ENCODE measurements at places on chromosomes 7 and 10.

DNA sequence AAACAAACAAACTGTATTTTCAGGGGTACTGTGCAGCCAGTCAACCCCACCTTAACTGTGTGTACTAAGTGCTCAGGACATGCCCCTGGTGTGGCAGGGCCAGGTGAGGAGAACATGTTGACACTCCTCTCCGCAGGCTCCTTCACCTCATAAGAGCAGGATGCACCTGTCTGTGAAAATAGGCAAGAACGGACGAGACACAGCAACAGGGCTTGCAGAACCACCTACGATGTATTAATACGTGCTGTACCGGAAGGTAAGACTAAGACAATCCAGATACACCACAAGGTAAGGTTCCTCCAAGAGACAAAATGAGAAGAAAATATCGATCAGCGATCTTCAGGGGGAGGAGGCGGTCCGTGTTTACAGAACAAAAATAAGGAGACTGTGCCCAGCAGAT lies 65.8 kb upstream of the CAMK2B start:
- no peak for DNase-seq

DNA sequence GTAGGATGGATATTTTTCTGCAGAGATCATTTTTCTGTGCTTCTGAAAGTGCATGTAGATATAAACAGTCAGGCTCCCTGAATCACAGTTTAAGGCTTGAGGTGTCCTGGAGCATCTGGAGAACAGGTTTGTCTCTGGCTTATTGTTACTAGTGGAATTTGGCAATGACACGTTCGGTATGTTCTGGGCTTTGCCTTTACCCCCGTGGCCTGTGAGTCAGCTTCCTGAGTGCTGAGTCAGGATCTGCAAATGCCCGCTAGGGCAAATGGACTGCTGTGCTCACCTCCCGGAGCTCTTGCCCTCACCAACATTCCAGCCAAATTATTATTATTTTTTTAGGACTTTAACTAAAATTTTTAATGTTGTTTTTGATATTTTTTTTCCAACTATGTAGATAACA lies 192.5 kb upstream of the PRSS1 start:
- peak; percentile 54 for DNase-seq

DNA sequence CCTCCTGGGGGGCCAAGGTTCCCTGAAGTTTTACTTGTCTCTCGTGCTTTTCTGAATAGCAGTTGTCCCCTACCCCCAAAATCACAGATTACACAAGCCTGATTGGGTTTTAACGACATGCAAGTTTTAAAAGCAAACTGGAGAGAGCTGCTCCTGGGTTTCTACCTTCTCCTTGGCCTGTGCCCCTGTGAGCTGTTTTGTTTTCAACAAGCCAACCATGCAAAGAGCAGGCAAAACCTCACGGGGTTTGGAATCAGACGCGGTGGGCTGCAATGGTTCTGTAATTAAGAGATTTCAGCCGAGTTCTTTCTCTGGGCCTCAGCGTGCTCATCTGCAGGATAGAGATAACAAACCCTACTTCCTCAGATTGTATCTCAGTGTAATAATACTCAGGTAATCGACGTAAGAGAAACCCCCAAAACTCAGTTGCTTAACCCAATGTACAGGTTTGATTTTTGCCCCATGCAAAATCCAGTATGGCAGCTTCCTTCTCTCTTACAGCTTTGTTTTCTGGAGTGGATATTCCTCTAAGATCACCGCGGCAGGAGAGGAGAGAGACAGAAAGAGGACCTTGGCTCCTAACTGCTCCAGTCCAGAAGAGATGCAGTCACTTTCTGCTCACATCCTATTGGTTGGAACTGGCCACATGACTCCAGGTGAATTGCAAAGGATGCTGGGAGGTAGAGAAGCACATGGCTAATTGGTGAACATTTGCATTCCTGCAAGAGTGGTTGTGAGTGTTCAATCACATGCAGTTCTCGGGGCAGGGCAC lies 42.0 kb downstream of the MYL10 start:
- no peak for DNase-seq

DNA sequence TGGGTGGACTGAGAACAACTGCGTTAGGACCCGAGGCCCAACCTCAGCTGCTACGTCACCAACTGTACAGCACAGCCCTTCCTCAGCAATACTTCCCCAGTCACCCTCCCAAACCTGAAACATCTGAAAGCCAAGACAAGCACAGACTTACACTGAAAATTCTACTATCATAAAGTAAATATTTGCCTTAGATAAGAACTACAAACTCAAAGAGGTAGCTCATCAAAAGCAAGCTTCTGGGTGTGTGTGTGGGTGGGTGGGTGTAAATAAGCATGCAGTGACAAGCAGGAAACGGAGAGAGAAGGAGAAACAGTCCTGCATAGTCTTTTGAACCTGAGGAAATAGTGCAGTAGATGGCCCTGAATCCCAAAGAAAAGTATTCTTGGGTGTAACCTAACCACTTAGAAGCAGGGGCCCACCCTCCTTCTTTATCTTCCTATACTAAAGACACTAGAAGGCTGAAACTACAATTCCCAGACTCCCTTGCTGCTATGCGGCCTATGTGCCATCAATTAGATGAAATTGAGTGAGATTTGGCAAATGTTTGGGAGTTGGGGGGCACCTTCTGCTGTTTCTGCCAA lies 18.7 kb downstream of the SLC25A13 start:
- DNase-seq, result no peak

- DNase-seq, result peak; percentile 32
Measured at GRCh38 chr10:48604991-48605508, at the start of gene ARHGAP22. Gene ARHGAP22 (minus strand): TSS chr10:48605073. CDS start chr10:48604796, 277 bp downstream.

DNA sequence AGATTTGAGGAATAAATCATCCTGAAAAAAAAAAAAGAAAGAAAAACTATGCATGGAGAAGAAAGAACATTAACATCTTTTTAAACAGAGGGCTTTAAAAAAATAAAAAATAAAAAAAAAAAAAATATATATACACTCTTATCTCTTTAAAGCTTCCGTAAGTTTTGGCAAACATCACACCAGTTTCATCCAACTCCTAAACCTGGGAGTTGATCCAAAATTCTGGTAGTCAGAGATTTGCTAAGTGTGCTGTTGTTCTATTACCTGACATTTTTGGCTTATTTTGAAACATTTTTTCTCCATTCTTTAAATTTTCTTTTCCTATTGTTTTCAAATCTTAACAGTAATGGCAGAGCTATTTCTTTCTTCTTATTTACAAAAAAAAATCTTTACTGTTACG lies 273.1 kb downstream of the AGMO start:
- no peak for DNase-seq

DNA sequence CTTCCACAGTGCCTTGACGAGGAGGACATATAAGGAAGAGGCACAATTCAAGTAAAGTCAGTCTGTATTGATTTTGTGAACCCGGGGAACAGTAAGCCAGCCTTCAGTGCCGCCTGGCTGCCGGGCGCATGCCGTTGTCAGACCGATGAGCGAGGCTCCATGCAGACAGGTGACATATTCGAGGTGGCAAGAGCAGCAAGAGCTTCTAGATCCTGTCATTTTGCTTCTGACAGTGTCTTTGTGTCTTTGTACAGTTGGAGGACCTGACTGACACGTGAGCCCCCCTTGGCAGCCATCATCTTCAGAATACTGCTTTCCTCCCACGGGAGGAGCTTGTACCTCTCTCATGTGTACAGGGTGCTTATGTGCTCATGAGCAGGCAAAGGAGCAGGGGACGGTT lies 387.5 kb upstream of the GALNT17 start:
- DNase-seq, result no peak

DNA sequence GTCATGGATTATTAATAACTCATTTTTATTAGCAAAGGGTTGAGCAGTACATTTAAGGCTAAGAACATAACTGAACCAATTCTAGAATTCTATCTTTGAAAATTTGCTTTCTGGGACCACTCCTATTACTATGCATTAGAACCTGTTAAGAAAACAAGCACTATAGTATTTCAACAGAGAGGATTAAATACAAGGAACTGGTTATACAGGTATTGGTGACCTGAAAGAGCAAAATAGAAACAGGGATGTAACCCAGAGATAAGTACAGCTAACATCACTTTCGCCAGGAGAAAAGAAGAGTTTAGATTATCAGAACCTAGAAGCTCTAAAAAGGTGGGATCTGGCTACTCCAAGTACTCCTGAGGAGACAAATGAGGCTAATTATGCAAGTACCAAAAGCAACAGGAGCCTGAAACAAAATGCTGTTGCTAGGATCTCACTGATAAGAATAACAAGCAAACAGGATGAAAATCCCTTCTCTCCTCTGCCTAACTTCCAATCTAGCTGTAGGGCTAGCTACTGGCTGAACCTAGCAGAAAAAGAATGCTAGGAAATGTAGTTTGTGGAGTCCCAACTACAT lies 32.1 kb upstream of the ELAPOR2 start:
- DNase-seq, result no peak

DNA sequence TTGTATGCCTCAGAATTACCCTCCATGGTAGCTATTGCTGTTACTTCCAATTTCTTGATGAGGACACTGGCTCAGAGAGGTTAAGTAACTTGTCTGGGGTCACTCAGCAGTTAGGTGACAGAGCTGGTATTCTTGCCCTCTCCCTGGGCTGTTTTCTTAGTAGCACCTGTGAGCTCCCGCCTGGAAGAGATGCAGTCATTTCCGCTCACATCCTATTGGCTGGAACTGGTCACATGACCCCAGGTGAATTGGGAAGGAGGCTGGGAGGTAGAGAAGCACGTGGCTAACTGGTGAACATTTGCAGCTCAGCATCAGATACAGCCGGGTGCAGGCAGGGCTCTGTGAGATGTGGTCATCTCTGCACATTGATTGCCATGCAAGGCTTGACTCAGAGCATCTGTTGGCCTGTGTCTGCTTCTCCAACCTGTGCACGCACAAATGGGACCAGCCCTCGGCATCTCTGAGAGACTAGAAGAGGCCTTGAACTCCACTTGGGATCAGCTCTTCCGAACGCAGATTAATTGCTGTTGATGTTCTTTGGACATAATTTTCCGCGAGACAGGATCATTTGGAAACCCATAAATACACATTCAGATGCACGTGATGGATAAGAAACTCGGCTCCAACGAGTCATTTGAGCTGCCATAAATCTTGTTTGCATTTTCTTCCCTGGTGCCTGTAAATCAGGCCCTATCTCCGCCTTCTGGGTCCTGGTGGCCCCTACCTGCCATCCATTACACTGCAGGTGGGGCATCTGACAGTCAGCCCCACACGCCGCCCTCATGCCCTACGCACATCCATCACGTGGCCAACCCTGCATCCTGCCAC lies 42.8 kb downstream of the MYL10 start:
- no peak for DNase-seq

GRCh38 chr7:106583100-106583499 lies 77.9 kb downstream of the CCDC71L start:
- DNase-seq, result no peak

GRCh38 chr7:44671069-44671468 lies 64.6 kb downstream of the OGDH start:
- no peak for DNase-seq

GRCh38 chr7:113118074-113118959 lies at the start of gene SMIM30:
Gene SMIM30 (minus strand): TSS chr7:113118554. CDS start chr7:113117578, 976 bp downstream.
- DNase-seq, result peak; percentile 88

- no peak for DNase-seq
Measured at GRCh38 chr7:101235050-101235449, 2.6 kb downstream of the CLDN15 start.

- DNase-seq, result no peak
Measured at GRCh38 chr7:100400656-100401055, 27.4 kb downstream of the PILRA start.

Data from CD4-positive, alpha-beta T cell treated with Interleukin-1 beta for 1 hour (primary cell).